ENCODE measurements at places on chromosomes 11 and 22. TPM values are rescaled to one million over a fixed set of nuclear protein-coding genes. Genes with fewer than 3 reads are reported as not detected.

The SHANK2 gene
- polyA plus RNA-seq = not detected

The ABCG4 gene
- 1.0 TPM for polyA plus RNA-seq

The KCNJ1 gene
- polyA plus RNA-seq = not detected

The GVQW3 gene
- 1.0 TPM for polyA plus RNA-seq

The RPS19BP1 gene
- 84.3 TPM for polyA plus RNA-seq

The PRDX5 gene
- polyA plus RNA-seq = 647 TPM

The P4HA3 gene
- polyA plus RNA-seq = 34.1 TPM

The SEZ6L gene
- polyA plus RNA-seq = not detected

The SPDYC gene
- polyA plus RNA-seq = not detected

The OR51B4 gene
- polyA plus RNA-seq = 0.08 TPM

The OR51B5 gene
- polyA plus RNA-seq = 0.07 TPM

The ALG9 gene
- 29.4 TPM for polyA plus RNA-seq

The FGF4 gene
- polyA plus RNA-seq = not detected
